ENCODE measurements at places on chromosomes 6 and 20.

- DNase-seq = peak; percentile 50
Observed at GRCh38 chr6:90370493-90370959, 73.9 kb upstream of the BACH2 start.

- no peak for DNase-seq
Observed at GRCh38 chr6:8829296-8829695, 394.0 kb upstream of the SLC35B3 start.

DNA sequence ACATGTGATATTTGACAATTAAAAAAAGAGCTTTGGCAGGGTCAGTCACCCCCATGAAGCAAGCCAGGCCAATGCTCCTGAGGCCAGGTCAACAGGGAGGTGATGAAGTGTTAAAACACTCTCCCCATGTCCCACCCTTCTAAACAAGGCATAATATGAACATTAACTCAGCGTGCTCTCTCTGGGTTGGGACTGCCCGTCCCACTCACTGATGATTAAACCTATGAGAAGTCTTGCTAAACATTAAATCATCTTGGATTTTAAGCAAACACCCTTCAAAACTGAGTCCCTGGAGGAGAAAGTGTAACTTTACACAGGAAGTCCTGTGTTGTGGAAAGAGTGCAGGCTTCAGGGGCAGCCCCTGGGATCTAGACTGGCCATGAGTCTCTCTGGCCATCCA, 558.5 kb downstream of the CD83 start:
- DNase-seq = peak; percentile 28

DNA sequence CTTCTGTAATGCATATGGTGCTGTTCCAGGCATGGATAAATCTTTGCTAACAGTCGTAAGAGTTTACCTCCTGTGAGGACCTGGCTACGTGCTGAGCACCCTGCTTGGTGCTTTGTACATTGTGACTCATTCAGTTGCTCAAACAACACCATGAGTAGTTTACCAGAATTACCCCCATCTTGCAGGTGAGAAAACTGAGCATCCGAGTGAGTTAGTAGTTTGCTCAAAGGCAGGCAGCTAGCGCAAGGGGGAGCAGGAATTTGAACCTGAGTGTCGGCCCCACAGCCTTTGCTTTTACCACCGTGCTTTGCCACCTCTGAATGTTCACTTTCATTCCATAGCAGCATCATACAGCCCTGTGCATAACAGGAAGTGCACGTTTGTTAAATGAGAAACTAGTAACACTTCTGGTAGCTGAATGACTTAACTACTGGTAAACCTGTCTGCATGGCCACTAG, 121.9 kb downstream of the MTHFD1L start:
- DNase-seq = peak; percentile 67

- DNase-seq = peak; percentile 31
Observed at GRCh38 chr6:54404791-54405190, 96.5 kb downstream of the TINAG start.

DNA sequence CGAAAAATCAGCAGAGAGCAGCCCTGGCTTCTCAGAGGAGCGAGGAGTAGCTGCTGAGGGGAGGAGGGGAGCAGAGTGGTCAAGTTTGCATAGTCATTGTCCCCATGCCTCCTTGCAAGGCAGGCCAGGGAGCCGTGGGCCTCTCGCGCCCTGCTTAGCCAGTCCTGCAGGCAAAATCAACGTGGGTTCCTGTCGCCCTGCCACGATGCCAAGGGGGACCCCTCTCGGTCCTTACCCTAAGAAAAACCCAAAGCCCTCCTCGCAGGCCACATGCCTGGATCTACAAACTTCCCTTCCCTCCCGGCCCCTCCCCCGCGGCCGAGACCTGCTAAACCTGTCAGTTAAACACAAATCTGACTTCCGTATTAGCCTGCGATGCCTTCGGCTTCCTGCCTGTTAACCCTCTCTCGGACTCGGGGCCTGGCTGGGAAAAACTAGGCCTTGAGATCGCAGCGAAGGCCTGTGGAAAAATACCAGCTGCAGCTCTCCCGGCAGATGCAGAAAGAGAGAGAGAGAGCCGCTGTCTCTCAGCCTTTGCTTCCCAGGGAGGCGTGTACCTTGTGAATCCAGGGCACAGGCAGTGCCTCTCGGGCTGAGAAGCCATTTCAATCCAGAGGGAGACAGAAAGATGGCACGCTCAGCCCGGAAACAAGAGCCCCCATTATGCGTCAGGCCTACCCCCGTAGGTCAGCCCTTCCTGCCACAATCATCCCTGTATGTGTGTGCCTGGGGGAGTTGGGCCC, 968 bp upstream of the ZMYND8 start:
- DNase-seq = peak; percentile 98

GRCh38 chr6:69390125-69390524, 406.7 kb downstream of the LMBRD1 start:
- DNase-seq = no peak

DNA sequence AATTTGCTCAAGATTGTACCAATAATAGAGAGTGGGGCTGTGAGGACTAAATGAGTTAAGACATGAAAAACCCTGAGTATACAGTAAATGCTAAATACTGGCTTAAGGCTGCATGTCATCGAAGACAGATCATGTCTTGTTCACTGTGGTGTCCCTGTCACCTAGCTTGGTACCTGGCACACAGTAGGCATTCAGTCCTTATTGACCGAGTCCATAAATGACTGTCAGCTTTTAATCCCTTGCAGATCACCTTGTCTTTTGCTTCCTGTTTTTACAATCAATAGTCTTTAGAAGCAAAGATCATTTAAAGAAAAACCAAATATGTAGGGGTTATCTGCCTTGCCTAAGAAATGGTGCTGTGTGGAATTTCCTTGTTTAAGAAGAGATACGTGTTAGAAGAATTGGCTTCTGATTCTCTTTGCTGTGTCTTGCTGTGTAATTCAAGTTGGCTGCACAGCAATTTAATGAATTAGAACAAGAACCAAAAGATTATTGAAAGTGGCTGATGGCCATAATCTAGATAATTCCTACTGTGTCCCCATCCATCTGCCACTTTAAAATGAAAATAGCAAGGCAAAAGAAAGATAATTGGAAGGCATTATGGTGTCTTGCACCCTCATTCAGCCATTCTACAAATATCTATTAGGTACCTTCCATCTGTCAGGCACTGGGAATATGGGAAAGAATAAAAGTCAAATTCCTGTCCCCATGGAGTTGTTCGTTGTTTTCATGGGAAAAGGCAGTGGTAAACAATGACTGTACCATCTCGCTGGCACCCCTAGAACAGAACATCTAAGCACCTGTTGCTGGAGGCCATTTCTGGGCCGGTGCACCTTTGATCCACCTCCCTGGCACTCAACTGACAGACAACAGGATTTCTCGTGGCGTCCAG, 12.4 kb upstream of the MAPK13 start:
- no peak for DNase-seq

DNA sequence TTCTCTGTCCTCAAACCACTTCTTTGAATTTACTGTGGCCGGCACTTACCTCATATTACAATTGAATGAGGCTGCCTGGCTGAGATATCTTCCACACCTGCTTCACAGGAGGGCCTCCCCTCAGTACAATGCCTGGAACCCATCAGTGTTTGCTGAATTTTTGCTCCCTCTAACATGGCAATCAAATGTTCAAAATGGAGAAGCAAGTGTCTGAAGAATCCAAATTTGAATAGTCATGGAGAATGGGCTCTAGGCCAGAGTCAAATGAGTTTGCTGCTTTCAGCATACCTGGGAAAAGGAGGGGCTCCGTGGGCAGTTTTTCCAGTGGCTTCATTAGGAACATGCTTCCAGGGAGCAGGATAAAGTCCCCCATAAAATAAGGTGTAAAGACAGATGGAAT, 564.8 kb downstream of the UTRN start:
- no peak for DNase-seq

GRCh38 chr6:42846505-42846904, 32.9 kb upstream of the RPL7L1 start:
- no peak for DNase-seq

GRCh38 chr6:147776631-147777213, 268.2 kb downstream of the SAMD5 start:
- no peak for DNase-seq

- no peak for DNase-seq
Observed at GRCh38 chr6:30787954-30788353, 43.6 kb upstream of the IER3 start.

GRCh38 chr6:34941421-34941820, 52.4 kb downstream of the ANKS1A start:
- no peak for DNase-seq

DNA sequence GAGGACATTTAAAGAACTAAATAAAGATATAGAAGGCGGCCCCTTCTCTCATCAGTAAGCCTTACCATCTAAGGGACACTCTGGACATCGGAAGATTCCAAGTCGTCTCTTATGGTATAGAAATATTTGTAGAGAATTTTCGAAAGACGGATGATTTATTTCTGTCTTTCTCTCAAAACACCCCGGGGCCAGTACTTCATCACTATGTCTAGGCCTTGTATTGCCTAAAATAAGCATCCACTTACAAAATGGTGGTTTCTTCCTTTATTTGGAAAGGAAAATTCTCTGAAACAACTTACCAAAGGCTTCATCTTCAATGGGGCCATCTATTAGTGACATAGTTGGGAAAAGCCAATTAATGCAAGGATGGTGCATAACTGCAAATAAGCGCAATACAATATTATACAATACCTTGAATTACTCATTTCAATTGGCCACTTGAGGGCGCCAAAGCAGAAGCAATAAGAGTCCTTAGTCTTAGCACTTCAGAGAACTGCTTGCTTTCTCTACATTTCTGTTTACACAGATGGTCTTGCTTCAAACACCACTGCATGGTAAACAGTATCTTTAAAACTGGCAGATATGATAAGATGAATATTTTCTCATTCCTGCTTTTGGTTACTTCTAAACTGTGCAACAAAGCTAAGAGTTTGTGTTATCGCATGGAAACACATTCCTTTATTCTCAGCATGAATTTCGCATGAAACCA, 113.2 kb downstream of the VIP start:
- peak; percentile 80 for DNase-seq

GRCh38 chr6:56580271-56580670, 62.4 kb downstream of the DST start:
- DNase-seq = no peak

GRCh38 chr6:39882531-39882899, 51.7 kb downstream of the MOCS1 start:
- peak; percentile 91 for DNase-seq

DNA sequence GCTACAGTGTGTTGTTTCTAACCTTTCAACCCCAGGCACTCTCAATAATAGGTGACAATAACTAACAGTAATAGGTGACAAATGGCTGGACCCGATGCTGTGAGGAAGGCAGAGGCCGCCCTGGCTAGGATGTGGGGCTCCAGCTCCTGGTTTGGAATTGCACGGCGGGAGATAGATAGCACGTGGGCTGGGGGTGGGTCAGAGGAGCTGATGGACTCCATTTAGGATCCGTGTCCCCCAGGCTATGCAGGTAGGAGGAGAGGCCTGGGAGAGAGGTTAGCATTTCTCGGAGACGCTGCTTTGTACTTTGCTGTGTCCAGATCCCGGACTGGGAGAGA, 61.4 kb downstream of the EZR start:
- no peak for DNase-seq

- DNase-seq = no peak
Observed at GRCh38 chr6:36650848-36651478, 27.6 kb upstream of the CDKN1A start.

DNA sequence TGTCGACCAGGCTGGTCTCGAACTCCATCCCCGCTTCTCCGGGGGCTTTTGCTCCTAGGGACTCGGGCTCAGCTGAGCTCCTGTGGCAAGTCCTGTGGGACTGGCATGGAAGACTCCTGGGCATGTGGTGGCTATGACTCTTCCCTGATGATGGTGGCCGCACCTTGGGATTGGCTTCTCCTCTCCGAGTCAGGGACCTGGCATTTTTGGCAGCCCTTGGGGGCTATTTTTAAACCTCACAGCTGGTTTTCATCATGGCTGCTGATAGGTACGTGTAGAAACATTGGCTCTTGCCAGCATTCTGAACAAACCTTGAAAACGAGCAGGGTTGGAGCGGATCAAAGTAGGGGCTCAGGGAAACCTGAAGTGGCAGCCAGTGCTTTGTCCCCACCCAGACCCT, 54.1 kb downstream of the RBM38 start:
- DNase-seq = no peak

GRCh38 chr6:114121913-114122662, 151.1 kb upstream of the HDAC2 start:
- DNase-seq = no peak

- peak; percentile 6 for DNase-seq
Observed at GRCh38 chr6:15715060-15715459, 52.2 kb upstream of the DTNBP1 start.

DNA sequence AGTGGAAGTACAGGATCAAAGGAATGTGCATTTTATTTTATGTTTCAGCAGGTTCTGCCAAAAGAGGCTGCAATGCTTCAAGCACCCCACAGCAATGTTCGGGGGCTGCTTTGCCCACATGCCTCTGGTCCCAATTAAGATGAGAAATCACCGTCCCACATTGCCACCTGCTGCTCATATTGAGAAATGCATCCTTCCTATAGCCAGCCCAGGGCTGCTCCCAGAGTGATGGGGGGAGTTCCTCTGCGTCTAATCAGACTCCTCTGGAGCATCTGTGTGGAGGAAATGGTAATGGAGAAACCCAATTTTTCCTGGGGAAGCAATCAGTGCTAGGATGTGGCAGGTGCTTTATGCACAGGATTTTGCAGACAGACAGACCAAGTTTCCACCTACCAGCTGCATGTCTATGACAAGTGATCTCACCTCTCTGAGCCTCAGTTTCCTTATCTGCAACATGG, 33.7 kb downstream of the PTGIS start:
- DNase-seq = peak; percentile 33

- DNase-seq = no peak
Observed at GRCh38 chr20:9490631-9491030, 23.8 kb upstream of the LAMP5 start.

GRCh38 chr6:155310596-155310995, 3.7 kb downstream of the TFB1M start:
- DNase-seq = peak; percentile 62

- no peak for DNase-seq
Observed at GRCh38 chr6:40717411-40718057, 130.4 kb upstream of the LRFN2 start.

DNA sequence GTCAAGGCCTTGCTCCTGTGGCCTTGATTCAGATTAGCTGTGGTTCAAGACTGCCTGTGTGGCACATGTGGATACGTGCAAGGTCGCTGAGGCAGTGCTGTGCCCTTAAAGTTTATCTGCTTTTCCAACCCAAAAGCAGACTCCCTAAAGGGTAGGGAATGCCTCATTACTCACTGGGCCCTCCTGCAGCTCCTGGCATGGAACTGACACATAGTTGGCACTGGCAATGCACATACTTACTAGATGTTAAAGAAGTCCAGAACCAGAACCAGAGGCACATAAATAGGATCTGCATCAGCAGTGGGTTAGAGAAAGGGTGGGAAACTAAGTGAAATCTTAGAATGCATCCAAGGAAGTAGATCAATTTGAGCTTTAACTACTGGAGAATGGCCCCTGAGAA, 90.6 kb upstream of the MLN start:
- DNase-seq = peak; percentile 7

DNA sequence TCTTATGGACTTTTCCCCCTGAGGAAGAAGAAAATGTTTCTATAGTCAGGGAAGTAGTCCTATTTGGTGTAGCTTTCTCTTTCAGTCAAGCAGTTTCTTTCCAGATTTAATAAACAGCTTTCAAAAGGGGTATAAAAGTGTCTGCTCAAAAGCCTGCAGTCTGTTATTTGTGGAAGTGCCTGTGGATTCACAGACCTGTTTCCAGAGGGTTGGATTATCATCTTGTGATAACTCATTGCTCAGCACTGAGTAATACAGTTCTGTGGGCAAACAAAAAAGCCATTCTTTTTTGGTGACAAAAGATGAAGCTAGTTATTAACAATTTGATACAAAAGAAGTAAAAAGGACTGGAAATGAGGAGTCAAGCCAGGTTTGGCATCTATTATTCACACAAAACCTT, 358.2 kb upstream of the ID4 start:
- peak; percentile 43 for DNase-seq
